ENCODE measurements at places on chromosomes 1 and 21. TPM values are rescaled to one million over a fixed set of nuclear protein-coding genes. Genes with fewer than 3 reads are reported as not detected.

- DNase-seq, result no peak
Observed at GRCh38 chr1:241857131-241857530, 9.1 kb downstream of the EXO1 start.

DNA sequence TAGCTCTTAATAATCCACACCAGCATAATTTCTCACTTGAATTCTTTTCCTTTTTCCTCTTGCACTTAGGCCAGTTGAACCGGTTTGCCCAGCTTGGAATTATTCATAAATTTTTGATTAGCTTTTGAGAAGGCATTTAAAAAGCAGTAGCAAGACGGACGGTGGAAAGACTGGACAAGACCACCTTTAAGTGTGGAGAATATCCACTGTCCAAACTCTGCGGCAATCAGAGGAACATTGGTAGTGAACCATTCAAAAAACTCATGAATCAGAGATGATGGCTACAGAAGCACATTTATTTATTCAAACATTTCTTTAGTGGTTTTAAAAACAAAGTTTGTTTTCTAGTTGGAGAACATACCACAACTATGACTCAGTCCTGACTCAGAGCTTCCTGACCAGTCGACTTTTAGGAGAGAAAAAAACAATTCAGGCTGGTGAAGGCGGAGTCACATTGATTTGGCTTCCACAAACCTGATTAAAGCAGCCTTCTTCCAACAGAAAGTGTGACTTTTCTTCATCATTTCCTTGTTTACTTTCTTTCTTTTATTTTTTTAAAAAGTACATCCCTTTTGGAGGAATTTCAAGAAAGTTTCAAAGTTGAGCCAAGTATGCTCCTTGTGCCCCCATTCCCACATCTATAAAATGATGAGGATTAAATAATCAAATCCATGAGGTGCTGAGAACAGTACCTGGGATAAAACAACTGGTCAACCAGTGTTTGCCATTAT is 128.8 kb downstream of the ADSS2 start:
- peak; percentile 98 for DNase-seq

- DNase-seq, result no peak
Observed at GRCh38 chr1:81299892-81300291, 500.8 kb upstream of the ADGRL2 start.

GRCh38 chr1:1087351-1088028 is 13.4 kb upstream of the RNF223 start:
- no peak for DNase-seq

DNA sequence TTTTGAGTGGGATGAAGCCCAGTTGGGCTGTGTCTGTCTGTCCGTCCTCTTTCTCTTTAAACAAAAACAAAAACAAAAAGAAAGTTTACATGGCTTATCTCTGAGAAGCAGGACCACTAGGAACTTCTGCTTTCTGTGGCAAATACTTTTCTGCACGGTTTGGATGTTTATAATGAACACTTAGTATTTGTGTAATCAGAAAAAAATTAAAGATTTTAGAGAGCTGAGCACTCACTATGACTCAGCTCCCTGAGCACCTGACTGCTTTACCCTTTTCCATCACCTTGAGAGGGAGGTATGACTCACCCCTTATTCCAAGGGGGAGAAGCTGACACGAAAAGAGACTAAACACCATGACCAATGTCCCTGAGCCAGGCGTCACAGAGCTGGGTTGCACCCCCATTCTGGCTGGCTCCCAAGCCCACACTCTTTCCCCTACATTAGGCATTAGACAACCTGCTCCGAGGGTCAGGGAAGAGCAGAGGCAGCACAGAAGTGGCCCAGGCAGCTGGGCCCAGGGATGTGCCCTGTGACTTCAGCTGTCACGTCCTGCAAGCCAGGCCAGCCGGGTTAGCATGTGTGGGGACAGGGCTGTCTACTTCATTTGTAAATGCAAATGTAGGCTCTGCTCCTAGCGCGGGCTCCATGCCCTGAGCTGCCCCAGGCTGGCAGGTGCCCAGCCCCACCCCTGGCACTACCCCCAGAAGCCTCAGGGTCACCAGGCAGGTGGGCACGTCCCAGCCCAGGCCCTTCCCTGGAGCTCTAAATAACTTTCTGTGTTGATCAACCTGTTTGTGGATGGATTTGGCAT is 30.4 kb downstream of the RAP1GAP start:
- no peak for DNase-seq

- no peak for DNase-seq
Observed at GRCh38 chr21:45097827-45098387, 23.5 kb downstream of the ADARB1 start.

DNA sequence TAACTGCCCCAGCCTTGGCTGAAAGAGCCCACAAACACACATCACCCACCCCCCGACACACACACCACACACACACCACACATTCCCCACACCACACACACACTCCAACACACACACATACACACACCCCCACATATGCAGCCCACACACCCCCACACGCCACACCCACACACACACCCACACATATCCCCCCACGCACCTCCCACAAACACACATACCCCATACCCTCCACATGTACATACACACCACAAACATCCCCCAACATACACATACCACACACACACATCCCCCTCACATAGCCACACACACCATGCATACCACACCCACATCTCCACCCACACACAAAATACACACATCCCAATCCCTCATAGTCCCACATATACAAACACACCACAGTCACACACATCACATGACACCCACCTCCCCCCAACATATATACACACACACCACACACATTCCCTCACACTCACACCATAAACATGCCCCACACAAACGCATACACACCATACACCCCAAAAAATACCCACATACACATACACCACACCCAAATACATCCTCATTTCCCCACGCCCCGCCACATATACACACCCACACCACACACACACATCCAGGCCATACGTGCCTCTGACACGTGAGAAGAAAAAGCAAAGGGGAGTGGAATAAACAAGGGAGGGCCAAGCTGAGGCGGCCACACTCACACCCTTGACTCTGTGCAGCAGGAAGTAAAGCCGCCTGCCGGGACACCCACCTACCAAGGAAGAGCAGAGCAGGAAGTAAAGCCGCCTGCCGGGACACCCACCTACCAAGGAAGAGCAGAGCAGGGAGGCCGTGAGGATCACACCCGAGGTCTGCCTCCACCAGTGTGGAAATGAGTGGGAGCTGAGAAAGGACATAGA is 53.7 kb downstream of the HSF2BP start:
- DNase-seq, result no peak

GRCh38 chr1:8217011-8217711 is 100.8 kb upstream of the SLC45A1 start:
- DNase-seq, result no peak

DNA sequence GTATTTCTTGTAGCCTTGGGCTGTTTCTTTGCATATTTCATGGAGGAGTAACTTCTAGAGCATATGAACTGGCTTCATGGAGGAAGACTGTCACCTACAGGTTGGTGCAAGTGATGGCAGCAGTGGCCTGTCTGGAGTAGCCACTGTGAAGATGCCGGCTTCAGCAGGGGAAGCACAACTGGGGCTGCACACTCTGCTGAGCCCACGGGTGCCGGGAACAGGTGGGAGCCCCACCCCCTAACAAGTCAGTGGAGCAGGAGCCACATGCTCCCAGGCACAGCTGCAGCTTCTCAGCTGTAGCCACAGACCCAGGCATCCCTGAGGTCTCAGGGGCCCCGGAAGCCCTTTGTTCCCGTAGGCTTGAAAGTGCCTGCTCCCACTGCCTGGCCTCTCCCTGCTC is 43.2 kb upstream of the C1orf185 start:
- no peak for DNase-seq

- DNase-seq, result no peak
Observed at GRCh38 chr1:241423541-241424479, 66.8 kb upstream of the RGS7 start.

GRCh38 chr1:154866257-154867063 is 3.6 kb downstream of the KCNN3 start:
- DNase-seq, result no peak

- no peak for DNase-seq
Observed at GRCh38 chr1:28790377-28791035, 21.5 kb upstream of the OPRD1 start.

DNA sequence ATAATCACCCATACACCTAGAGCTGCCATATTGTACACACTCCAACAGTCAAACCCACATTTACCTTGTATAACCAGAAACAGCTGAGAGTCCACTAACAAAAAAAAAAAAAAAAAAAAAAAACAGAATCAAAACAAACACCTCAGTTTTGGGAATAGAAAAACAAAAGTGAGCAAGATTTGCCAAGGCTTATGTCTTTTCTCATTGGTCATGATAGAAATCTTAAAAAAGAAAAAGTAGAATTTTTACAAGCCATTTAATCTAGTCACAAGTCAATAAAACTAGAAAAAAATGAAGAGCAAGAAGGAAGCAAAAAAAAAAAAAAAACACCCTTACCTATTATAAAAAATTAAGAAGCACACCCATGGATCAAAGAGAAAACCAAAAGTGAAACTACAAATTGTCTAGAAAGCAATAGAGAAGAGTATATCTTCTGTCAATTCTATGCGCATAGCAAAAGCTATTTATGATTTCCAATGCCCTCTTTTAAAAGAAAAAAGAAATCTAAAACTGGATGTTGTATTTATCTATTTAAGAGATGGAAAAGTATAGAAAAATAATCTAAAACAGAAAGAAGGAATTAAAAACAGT is 113.2 kb upstream of the GALNT2 start:
- DNase-seq, result no peak

DNA sequence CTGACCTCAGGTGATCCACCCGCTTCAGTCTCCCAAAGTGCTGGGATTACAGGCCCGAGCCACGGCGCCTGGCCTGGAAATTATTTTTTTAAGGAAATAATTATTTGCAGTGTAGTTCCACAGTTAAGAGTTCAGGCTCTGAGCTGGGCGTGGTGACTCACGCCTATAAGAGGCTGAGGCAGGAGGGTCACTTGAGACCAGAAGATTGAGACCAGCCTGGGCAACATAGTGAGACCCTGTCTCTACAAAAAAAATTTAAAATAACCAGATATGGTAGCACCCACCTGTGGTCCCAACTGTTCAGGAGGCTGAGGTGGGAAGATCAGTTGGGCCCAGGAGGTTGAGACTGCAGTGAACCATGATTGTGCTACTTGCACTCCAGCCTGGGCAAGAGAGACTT is 13.9 kb downstream of the H3-3A start:
- DNase-seq, result no peak

DNA sequence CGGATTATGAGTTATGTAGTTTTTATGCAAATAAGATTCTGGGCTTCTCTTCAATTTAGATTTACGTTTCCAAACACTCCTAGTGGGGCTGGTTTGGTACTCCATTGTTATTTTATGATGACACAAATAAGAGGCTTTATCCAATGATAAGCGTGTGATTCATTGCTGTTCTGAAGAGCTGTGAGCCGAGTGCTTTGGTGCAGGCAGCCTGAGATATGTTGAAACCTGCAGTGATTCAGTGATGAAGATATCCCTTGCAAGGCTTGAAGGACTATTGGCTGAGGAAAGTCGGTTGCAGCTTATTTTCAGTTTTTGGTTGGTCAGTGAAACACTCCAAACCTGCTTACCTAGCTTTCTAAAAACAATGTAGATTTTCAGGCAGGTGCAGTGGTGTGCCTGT is 112.2 kb downstream of the RYR2 start:
- no peak for DNase-seq

DNA sequence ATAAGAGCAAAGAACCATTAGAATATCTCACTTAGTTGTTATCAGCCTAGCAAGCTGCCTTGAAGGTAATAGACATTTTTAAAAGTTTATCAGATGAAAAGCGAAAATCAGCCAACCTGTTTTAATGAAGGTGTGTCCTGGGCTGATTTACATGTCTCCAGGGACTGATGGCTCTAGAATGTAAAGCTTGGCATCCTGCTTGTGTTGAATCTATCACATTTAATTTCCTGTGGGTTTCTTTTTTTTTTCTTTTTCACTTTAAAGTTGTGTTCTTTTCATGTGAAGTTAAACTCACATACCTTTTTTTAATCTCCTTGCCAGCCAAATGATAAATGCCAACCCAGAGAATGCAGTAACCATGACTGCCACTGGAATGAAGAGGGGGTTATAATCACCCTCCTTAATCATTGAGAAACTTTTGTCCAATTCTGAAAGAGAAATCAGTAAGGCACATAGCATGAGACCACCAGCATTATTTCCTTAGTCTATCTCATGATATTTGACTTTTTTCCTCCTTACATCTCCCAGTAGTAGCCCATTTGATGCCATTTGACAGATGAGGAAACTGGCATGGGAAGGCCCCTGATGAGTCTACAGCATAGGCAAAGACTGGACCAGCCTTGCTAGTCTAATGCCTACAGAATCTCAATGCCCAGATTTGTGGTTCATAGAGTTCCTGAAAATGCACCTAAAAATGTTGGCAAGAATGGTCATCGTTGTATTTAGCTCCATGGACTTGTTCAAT is 10.0 kb downstream of the SELL start:
- DNase-seq, result no peak

DNA sequence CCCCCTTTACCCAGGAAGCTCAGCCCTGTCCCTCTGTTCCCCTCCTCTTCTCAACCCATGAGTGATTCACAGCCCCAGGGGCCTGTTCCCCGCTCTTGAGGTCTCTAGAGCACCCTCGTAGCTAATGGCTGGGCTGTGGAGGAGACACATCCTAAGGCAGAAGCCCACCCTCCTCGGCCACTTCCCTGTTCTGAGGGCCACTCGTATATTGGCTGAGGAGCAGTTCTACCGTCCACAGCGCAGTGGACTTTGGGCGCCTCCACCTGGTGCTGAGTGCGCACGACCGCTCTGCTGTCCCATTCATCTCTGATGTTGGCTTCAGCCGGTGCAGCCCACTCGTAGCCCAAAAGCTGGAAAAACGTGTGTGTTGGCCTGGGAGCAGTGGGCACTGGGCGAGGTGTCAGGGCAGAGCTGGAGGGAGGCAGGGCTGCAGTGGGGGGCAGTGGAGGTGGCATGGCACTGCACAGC is 24.5 kb upstream of the PKP1 start:
- no peak for DNase-seq

DNA sequence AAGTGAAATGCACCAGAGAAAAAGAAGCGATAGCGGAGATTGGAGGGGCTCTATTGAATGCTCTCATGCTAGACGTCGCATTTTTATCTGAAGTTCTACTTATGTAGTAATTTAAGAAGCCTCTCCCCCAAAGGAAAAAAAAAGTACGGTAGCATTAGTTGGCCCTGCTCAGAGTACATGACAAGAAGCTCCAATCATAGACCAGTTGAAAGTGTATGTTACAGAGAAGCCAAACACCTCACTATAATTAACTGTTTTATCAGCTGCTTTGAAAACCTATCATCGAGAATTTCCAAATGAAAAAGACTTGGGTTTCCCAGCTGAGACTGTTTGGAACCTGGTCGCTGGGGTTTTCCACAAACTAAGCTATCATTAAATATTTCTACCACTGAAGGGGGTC is 19.6 kb upstream of the OVAAL start:
- no peak for DNase-seq

The CELA3A gene
- total RNA-seq, result not detected

The RGSL1 gene
- total RNA-seq, result not detected

The CCSAP gene
- 5.9 TPM for total RNA-seq

The KLHDC8A gene
- total RNA-seq, result not detected

The GART gene
- 107 TPM for total RNA-seq

The LRRC53 gene
- total RNA-seq, result not detected

The DPYD gene
- total RNA-seq, result 54.7 TPM

The RGS2 gene
- 27.4 TPM for total RNA-seq

The STRIP1 gene
- 49.3 TPM for total RNA-seq

All from pulmonary artery endothelial cell (primary cell).